Natural killer cell (primary cell): ENCODE measurements at places on chromosomes 1 and 21. TPM values are rescaled to one million over a fixed set of nuclear protein-coding genes. Genes with fewer than 3 reads are reported as not detected.

F13B gene
- total RNA-seq, result not detected

DNA sequence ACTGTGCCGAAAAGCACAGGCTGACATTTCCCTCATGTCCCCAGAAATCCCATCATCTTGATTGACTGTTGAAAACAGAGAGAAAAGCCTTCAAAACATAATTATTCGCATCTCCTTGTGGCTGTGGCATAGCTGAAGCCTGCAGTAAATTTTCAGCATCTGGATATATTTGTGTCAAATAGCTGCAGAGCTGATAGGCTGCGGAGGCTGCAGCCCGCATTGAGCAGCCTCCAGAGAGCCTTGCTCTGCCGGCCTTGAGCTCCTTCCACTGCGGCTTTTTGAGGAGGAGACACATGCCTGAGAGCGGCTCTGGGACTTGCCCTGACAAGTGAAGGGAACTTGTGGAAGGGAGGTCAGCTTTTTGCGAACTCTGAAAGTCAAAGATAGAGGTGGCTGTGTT is 144.7 kb downstream of the RYR2 start:
- no peaks in the 10 kb centered on the region for H3K27me3 ChIP-seq
- no peaks in the 10 kb centered on the region for H3K4me1 ChIP-seq
- DNase-seq, result no peak
- no peak overlapping the region for H3K27ac ChIP-seq
- H3K4me3 ChIP-seq, result no peak overlapping the region

DNA sequence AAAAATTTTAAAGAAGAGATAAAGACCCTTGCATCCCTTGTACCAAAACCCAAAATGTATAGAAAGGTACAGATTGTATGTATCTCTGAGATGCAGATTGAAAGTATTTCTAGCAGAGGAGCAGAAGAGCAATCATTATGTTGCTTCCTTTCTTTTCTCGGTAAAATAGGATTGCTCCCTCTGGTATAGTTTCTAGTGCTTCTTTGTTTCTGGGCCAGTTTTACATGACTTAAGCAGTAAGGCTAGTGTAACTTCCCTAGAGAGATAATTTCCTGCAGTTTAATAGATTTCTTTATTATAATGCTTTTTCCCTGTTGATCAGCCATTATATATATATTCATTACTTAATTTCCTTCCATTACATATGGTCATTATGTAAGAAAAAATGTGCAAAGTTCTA is 496.2 kb upstream of the RGS18 start:
- no peak overlapping the region for H3K4me3 ChIP-seq
- H3K36me3 ChIP-seq, result no peaks in the 10 kb centered on the region
- no peaks in the 10 kb centered on the region for H3K4me1 ChIP-seq
- H3K27ac ChIP-seq, result no peak overlapping the region

DNA sequence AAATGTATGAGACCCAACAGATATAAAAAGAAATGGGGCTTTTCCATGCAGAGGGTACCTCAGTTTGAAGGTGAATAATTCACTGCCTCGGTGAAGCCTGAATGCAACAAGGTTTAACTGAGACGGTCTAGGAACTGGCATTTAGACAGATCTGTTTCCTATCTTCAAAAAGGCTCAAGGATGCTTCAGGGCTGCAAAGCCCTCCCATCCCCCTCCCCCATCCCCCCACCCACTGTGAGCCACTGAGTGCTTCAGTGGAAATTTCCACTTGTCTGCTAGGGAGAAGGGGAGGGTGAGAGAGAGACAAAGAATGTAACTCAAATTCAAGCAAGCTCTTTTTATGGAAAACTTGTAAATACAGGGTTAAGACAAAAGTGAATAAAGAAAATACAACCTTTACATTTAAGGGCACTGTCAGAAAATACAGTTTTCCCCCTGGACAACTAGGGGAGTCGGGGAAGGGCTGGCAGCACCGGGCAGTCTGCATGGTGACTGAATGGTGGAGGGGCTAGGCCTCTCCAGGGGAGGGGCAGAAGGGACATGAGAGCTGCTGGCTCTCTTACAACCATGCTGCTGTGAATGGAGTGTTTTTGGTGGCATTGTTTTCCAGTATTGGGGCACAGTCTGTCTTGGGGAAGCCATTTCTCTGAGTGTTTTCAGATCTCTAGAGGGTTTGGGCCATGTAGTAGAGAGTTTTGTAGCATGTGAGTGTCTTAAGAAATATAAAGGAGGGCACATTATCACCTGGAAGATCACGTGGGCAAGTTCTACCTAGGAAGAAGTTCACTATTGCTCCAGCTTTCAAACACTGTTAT is 56.7 kb downstream of the MRPS6 start:
- H3K36me3 ChIP-seq, result peaks cover 28% of the 10 kb centered on the region
- H3K27me3 ChIP-seq, result no peaks in the 10 kb centered on the region
- DNase-seq, result no peak
- no peak overlapping the region for H3K4me3 ChIP-seq
- peaks cover 35% of the 10 kb centered on the region for H3K4me1 ChIP-seq

- no peaks in the 10 kb centered on the region for H3K4me1 ChIP-seq
- H3K4me3 ChIP-seq, result no peak overlapping the region
Observed at GRCh38 chr1:222931023-222931422, 116.2 kb downstream of the DISP1 start.

- no peaks in the 10 kb centered on the region for H3K27me3 ChIP-seq
- no peaks in the 10 kb centered on the region for H3K36me3 ChIP-seq
- H3K4me3 ChIP-seq, result no peak overlapping the region
Observed at GRCh38 chr1:15033264-15033663, 120.3 kb upstream of the TMEM51 start.

DNA sequence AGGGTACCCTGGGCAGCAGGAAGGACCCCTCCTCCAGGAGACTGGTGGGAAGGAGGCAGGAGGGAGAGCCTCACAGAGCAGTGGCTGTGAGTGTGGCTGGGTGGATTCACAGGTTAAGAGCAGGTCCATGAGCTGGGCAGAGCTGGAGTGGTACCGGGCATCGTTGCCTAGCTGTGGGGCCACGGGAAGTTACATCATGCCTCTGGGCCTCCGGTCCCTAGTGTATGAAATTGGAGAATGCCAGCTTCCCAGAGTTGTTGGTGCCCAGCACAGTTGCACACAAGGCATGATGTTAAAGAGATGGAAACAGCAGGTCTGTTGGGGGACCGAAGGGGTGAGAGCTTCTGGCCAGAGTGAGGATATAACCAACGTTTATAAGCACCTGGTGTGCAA is 18.5 kb downstream of the FOXO6 start:
- no peak for DNase-seq
- H3K27ac ChIP-seq, result no peak overlapping the region
- peaks cover 20% of the 10 kb centered on the region for H3K4me1 ChIP-seq
- H3K36me3 ChIP-seq, result no peaks in the 10 kb centered on the region

GRCh38 chr1:92662048-92662447 is 122.9 kb downstream of the EVI5 start:
- no peak overlapping the region for H3K27ac ChIP-seq
- H3K27me3 ChIP-seq, result no peaks in the 10 kb centered on the region
- H3K4me3 ChIP-seq, result no peak overlapping the region
- no peaks in the 10 kb centered on the region for H3K36me3 ChIP-seq

PANK4 gene
- total RNA-seq, result 61.8 TPM

DNA sequence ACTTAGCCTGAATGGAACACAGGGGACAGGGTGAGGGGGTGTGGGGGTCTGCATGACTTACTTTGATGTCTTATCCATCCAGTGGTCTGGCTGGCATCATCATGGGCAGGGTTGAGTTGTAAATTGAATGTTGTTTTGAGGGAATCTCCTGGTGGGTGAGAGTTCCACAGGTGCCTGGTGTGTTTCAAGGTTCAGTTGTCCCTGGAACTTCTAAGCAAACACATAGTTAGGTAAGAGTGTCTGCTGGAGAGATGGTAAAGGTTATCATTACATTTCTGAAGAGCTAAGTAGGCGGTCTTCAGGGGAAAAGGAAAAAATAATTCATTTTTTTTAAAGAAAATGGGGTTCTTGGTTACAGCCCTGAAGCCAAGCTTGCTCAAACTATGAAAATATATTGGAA is 46.0 kb upstream of the SIPA1L2 start:
- H3K36me3 ChIP-seq, result no peaks in the 10 kb centered on the region
- H3K4me1 ChIP-seq, result no peaks in the 10 kb centered on the region
- H3K27ac ChIP-seq, result no peak overlapping the region

B3GALT2 gene
- not detected for total RNA-seq

EDARADD gene
- total RNA-seq, result 5.4 TPM

GRCh38 chr1:11571906-11572616 is 82.2 kb downstream of the FBXO2 start:
- H3K27ac ChIP-seq, result no peak overlapping the region
- peak; percentile 14 for DNase-seq
- H3K4me1 ChIP-seq, result no peaks in the 10 kb centered on the region
- no peaks in the 10 kb centered on the region for H3K27me3 ChIP-seq
- no peak overlapping the region for H3K4me3 ChIP-seq

SLC9C2 gene
- total RNA-seq, result not detected

GRCh38 chr1:155120253-155120652 is 7.4 kb upstream of the EFNA1 start:
- no peaks in the 10 kb centered on the region for H3K4me1 ChIP-seq
- H3K27me3 ChIP-seq, result no peaks in the 10 kb centered on the region
- DNase-seq, result no peak
- no peak overlapping the region for H3K4me3 ChIP-seq

DNA sequence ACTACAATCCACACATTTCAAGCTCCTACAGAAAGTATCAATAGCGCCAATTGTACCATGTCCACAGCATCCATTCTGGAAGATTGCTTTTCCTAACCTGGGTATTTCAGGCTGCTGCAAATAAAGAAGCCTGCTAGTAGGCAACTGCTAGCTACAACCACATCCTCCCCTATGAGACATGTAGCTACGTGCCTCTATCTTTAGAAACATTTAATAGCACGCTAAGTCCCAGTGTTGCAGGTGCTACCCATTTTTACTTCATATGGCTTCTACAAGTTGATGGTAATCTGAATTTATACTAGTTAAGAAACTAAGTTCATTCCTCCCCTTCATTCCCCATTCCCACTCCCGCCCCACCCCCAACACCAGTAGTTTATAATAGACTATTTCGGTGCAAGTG is 7.4 kb upstream of the AMPD1 start:
- no peak overlapping the region for H3K4me3 ChIP-seq
- H3K27ac ChIP-seq, result no peak overlapping the region
- H3K4me1 ChIP-seq, result no peaks in the 10 kb centered on the region
- DNase-seq, result no peak
- H3K27me3 ChIP-seq, result no peaks in the 10 kb centered on the region

- peak overlapping the region; percentile 94 for H3K27ac ChIP-seq
- peaks cover 9% of the 10 kb centered on the region for H3K4me1 ChIP-seq
- peak; percentile 63 for DNase-seq
- no peaks in the 10 kb centered on the region for H3K27me3 ChIP-seq
- H3K4me3 ChIP-seq, result peak overlapping the region; percentile 66
- H3K36me3 ChIP-seq, result no peaks in the 10 kb centered on the region
Observed at GRCh38 chr1:86913399-86913895, 479 bp downstream of the SELENOF start.

DNA sequence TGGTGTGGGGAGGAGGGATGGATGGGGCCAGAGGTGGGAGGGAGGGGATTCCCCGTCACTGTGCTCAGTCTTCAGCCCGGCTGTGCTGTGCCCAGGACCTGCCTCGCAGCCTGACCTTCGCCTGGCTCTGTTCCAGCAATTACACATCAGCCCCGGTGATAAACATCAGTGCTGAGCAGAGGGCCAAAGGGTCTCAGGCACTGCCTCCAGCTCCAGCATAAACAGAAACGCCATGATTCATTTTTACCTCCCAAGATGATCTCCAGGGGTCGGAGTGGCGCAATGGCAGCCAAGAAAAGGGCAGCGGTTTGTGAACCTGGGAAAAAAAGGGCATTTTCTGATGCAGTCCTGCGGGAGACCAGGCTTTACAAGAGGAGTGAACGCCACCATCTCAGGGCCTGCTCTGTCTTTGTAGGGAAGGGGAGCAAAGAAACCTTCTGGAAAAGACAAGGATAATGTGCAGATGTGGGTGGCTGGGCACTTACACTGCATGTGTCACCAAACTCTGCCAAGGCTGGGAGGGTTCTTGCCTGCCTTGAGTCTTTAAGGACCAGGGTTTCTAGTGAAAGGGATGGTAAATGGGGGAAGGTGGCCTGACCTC is 28.1 kb downstream of the SHISA4 start:
- H3K4me1 ChIP-seq, result no peaks in the 10 kb centered on the region
- no peaks in the 10 kb centered on the region for H3K27me3 ChIP-seq
- no peak for DNase-seq
- H3K4me3 ChIP-seq, result no peak overlapping the region

DNA sequence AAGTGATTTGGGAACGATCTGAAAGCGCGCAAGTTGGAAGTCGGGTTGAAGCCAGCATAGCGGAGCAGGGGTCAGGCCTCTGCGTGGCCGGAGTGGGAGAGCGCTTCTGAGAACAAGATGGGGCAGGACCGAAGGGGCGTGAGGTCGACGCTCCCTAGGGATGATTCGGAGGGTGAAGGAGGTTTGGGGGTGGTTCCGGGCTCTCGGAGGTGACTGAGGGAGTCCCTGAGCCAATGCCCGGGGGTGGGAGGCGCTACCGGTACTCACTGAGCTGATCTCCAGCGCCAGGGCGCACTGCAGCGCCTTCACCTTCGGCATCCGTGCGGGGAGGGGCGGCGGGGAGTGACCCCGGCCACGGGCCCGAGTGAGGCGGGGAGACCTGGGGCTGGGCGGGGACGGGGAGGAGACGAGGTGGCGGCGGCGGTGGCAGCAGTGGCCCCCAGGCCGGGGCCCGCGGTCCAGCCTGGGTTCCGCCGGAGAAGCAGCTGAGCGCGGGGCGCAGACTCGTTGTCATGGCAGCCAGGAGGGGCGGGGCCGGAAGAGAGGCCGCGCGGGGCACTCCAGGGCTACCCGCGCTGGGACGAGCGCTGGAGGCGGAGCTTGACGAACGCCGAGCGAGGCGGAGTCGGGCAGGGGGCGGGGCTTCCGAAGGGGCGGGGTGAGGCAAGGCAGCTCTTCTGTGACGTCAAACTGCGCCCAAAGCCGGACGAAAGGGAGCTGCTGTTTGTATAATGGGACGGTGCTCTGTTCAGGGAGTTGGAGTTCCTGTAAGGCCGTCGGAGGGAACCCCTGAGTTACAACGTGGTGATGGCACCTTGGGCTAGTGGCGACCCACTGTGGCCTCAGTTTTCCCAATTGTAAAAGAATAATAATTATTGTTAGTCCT is at the start of gene SPATA6:
SPATA6 (minus strand) TSS at position 514 of the 886 bp plus-strand sequence; CDS start at position 318, 196 bp downstream.
- H3K27me3 ChIP-seq, result no peaks in the 10 kb centered on the region
- H3K4me3 ChIP-seq, result peak within 1 kb of the TSS; percentile 65
- H3K36me3 ChIP-seq, result no peaks in the 10 kb centered on the region
- H3K4me1 ChIP-seq, result peaks cover 19% of the 10 kb centered on the region

DNA sequence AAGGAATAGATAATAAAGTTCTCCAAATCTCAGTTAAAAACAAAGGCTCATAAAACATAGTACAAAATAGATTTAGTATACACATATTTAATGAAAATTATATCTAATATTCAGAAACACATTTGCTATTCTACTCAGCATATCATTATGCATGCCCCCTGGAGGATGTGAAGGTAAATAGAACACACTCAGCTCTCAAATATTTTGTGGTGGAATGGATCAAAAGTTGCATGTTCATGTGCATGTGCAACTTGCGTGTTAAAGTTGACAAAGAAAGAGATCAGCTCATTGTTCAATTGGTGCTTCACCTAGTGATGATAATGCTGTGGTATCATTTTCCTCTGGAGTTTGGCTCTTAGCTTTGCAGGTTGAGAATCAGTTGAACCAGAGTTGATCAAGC is 4.9 kb upstream of the ZNF644 start:
- peaks cover 3% of the 10 kb centered on the region for H3K27me3 ChIP-seq
- no peak overlapping the region for H3K27ac ChIP-seq
- peaks cover 7% of the 10 kb centered on the region for H3K4me1 ChIP-seq

SH3BGR gene
- total RNA-seq, result not detected

- no peak overlapping the region for H3K27ac ChIP-seq
- H3K27me3 ChIP-seq, result no peaks in the 10 kb centered on the region
- peaks cover 39% of the 10 kb centered on the region for H3K36me3 ChIP-seq
- no peak for DNase-seq
- no peak overlapping the region for H3K4me3 ChIP-seq
- no peaks in the 10 kb centered on the region for H3K4me1 ChIP-seq
Observed at GRCh38 chr1:31626223-31627207, 9.0 kb downstream of the HCRTR1 start.

ROR1 gene
- 0.05 TPM for total RNA-seq

MANEAL gene
- 3.8 TPM for total RNA-seq
